Left forelimb (tissue), 1 donor: ENCODE measurements at places on chromosomes 2 and 18.
A peak's percentile ranks its signal among the peaks of the same experiment; 100 is the strongest.

DNA sequence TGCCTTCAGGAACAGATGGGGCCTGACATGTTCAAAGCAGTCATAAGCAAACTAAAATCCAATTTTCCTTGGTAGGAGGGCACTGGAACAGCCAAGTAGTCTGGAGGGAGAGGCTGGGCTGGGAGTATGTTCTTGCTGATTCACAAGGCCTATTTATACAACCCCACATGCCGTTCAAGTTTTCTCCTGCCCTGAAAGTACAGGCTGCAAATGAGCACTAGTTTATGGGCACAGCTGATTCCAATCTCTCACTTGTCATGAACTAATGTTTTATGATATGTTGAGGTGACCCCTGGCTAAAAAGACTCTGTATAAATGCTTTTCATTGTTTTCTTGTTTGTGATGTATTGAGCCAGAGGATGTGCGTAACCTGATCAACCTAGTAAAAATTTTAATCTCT lies 183.4 kb upstream of the SRD5A2 start:
- DNase-seq: no peak

DNA sequence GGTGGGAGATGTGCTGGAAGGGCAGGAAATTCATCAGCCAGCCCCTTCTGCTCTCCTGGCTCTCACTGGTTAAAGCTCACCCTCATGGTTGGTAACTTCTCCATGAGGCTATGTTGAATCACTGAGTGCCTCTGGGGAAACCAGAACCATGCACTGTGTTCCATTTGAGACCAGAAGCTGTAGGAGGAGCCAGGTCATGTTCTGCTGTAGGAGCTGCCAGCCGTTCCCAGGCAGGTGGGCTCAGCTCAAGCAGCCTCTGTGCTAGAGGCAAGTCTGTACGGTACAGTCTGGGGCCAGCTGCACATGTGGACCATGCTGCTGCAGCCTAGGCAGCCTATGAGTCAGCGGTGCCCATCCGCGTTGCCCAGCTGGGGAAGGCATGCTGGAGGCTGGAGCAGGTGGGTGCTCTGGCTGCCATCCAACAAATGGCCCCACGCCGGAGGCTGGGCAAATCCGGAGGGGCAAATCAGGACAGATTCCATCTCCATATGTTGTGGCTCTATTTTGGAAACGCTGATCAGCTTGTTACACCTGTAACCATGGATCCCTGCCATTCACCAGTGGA lies 22.0 kb upstream of the KCNF1 start:
- DNase-seq: peak; percentile 67

DNA sequence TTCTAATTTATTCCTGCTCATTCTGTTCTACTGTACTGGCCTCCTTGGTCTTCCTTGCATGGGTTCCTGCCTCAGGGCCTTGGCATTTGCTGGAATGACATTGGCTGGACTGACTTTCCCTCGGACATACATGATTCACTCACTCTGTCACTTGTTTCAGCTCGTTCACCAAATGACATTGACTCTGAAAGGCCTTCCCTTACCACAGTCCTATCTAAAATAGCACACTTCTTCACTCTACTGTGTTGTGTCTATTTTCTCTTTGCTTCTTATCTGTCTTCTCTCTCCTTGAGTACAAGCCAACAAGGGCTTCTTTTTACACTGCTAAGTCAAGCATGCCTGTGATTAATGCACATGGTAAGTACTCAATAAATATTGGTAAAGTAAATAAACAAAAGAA lies 65.6 kb downstream of the SCG2 start:
- DNase-seq: no peak

GRCh38 chr2:85915606-85916303 lies 27.0 kb upstream of the ST3GAL5 start:
- no peak for DNase-seq

DNA sequence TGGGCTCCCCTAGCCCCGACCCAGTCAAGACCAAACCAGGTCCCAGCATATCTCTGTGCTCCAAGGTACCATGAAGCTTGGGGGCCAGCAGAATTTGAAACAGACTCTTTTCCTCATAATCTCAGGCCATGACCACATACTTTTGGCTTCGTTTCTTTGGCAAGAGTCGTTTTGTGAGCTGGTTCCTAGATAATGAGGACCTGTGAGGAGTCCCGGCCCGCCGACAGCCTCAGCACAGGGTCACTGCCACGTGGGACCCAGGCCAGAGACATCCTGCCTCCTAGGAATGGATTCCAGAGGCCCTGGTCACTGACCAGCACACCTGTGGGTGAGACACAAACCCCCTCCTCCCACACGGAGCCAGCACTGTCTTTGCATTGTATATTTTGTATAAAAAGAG lies 73.5 kb downstream of the VAPA start:
- DNase-seq: no peak

DNA sequence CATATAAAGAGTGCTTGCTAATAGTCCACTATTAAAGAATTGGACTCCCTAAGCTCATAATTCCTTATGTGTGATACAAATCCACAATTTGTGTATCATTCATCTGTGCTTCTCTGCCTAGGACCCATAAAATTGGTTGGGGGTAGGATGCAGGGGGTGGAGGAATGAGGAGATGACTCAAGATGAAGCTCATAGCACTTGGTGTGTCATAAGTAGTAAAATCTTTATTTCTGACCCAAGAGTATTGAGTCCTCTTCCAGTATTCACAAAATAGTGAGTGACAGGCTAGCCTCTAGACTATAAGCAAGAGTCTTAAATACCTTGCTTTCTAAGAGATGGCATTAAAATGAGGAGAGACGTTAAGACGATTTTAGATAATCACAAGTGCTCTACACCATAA lies 390.9 kb upstream of the CDH19 start:
- DNase-seq: no peak

GRCh38 chr2:74725287-74725686 lies 71.2 kb downstream of the SEMA4F start:
- no peak for DNase-seq

DNA sequence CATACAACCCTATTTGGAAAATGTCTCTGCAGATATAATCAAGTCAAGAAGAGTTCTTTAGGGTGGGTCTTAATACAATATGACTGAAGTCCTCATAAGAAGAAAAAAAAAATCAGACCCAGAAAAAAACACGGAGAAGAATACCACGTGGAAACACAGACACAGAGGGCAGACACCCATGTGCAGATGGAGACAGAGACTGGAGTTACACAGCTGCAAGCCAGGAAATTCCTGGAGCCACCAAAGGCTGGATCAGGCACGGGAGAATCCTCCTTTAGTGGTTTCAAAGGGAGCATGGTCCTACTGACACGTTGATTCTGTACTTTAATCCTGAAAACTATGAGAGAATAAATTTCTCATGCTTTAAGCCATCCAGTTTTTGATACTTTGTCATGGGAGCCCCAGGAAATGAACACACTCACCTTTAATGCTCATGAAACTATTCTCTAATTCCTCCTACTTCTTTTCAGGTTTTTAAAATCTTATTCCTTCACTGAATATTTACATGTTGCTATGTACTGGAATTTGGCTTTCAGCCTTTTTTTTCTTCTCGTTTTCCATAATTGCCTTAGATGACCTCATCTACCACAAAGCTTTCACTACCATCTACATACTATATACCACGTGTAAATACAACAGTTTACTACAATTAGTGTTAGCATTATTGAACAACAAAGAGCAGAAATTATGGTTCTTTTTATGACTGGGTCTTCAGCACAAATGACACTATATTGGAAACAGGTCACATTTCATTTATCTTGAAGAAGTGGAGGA lies 529.1 kb downstream of the IRS1 start:
- no peak for DNase-seq

- DNase-seq: no peak
Measured at GRCh38 chr2:25794544-25795276, 83.6 kb downstream of the ASXL2 start.

- peak; percentile 60 for DNase-seq
Measured at GRCh38 chr2:233061591-233062450, 1.7 kb downstream of the INPP5D start.

- no peak for DNase-seq
Measured at GRCh38 chr18:47345291-47345690, 93.8 kb upstream of the SKOR2 start.

- no peak for DNase-seq
Measured at GRCh38 chr2:62143696-62144095, 52.2 kb upstream of the B3GNT2 start.

DNA sequence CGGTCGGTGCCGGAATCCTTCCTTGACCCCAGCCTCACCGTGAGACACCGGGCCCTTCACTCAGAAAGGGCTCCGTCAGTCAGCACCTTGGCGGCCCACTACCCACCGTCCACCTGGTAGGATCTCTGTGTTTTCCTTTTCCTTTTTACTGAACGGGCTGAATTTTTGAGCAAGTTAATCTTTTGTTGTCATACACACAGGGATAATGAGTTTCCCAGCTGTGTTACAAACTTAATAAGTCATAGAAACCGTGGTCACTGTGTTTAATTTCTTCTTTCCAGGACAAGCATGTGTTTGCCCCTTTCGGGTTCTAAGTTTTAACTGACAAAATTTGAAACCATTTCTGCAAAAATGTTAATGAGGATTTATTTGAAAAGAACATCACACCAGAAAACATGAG lies 39.0 kb upstream of the TPO start:
- no peak for DNase-seq

DNA sequence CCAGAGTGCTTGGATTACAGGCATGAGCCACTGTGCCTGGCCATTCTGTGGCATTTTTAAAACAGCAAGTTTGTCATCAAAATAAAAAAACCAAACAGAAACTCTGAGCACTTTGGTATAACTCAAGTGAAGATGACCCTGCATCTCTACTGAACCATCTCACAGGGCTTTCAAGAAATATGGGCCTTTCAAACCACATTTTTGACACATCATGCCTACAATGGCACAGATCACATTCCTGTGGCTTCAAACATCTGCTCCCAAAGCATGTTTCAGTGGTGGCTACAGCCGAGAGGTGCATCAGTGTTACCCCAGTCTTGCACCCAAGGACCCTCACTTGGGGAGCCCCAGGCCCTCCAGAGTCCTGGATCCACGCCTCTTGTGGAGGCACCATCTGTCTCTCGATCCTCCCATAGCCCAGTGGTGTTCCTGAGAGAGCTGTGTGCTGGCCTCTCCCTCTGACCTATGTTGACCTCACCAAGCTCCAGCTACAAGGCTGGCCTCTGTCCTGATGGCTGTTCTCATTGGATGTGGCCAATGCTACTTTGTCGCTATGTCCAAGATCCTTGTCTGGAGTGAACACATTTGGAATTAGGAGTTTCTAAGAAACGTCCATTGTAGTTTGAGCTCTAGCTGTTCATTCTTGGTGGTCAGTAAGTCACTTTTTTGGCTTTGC lies 55.2 kb upstream of the RALBP1 start:
- DNase-seq: no peak

DNA sequence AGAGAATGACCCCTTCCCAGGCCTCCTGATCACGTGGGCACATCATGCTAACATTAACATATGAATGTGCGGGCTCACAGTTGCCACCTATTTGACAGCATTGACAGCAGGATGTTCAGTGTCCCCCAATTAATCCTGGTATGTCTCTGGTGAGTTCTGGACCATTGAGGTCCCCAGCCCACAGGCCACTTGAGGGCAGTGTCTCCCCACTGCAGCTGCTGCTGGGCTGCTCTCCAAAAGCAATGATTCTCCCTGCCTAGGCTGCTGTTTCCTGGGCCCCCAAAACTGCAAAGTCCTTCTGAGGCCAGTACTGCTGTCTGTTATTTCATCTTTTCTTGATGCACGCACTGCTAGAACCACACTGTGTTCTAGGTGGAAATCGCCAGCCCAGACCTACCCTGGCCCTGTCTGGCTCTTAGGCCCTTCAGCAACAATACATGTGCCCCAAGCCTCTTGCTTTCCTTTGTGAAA lies 52.7 kb upstream of the MAPK4 start:
- DNase-seq: no peak

DNA sequence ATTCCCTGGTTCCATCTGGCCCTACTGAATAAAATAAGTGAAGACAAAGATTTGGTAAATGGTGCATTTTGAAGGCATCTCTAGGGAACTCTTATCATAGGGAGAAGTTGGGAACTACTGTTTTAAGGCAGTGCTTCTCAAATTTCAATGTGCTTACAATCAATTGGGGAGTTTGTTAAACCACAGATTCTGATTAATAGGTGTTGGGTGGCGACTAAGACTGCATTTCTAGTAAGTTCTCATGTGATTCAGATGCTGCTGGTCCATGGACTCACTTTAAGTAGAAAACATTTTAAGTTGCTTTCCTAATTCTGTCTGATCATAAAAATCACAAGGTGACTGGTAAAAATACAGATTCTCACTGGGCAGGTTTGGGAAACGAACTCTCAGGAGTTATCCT lies 14.6 kb downstream of the FARSB start:
- DNase-seq: no peak

GRCh38 chr2:16461672-16462071 lies 204.0 kb downstream of the CYRIA start:
- DNase-seq: no peak

DNA sequence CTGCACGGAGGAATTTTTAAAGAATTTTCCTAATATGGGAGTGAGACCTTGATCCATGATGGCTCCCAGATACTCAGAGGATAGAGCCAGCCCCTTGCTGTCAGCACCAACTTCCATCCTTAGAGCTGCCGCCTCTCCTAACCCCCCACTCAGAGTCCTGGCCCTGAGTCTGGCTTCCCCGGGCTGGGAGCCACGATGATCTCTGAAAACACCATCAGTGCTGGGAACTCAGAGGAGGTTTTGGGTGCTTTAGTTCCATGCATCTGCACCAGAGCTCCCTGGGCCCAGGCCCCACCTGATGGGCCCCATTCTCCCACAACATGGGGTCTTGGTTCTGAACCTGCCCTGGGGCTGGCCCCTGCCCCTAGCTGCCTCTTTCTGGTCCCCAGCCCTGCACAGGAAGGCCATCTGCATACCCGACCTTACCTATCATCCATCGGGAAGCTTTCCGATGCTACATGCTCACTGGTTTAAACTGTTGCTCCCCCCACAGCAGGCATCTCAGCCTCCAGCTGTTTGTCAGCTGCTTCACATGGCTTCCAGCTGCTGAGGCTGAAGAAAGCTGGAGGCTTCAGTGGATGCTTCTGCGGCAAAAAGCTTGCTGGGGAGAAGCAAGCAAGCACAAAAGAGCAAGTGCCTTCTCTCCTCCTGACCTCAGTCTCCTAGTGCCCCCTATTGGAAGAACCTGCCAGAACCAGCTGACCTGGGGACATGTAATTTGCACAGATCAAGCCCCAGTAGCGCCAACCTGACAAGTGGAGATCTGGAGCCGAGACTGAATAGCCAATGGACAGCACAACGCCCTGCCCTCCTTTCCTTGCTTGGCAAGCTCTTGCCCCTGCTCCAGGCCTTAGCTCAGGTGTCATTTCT lies 24.2 kb upstream of the RHOB start:
- DNase-seq: peak; percentile 72

DNA sequence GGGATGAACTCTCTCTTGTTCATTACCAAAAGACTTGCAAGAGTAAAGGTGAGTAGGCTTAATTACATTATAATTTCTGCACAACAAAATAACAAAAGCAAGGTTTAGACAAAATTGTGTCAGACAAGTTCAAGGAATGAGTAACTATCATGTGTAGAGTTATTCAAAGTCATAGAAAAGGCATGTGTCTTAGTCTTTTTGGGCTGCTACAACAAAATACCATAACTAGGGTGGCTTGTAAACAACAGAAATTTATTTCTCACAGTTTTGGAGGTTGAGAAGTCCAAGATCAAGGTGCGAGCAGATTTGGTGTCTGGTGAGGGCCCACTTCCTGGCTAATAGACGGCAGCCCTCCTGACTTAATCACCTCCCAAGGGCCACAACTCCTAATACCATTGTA lies 37.6 kb downstream of the IL1R2 start:
- DNase-seq: no peak
